ENCODE measurements at places on chromosomes 6 and 20.

DNA sequence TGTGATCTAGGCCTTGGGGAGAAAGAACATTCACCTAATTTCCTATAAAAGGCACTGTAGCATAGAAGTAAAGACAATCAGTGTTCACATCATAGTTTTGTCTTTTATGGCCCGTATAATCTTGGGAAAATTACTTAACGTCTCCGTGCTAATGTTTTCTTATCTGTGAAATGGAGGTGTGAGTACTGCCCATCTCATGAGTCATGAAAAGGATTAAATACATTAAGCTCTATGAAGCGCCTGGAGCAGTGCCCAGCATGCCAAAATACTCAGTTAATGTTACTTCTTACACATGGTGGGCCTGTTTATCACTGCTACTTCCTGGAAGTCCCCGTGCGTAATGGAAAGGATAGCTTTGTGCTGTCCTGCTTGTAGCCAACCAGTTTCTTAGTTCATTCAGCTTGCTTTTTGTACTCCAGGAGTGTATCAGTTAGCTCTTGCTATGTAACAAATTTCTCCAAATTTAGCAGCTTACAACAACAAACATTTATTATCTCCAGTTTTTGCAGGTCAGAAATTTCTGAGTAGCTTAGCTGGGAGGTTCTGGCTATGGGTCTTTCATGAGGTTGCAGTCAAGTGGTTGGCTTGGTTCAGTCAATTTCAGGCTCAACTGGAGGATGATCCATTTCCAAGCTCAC lies 103.6 kb upstream of the BMP2 start:
- DNase-seq, result no peak

GRCh38 chr20:54476169-54477009 lies 996 bp downstream of the DOK5 start:
- no peak for DNase-seq

DNA sequence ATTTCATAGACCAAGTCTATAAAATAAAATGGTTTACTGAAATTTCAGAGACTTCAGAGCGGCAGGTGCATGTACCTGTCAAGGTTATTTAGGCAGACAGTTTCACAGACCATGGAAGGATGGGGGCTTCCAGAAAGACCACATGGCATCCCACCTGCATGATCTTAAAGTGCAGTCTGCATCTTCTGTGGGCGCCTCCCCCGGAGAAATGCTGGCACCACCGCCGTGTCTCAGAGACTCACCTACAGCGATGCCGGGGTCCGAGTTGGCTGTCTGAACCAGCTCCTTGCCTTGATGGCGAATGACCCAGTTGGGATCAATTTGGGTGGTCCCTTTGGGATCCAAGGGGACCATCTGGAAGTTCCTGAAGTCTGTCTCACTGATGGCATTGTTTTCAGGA lies 30.6 kb downstream of the THBS2 start:
- no peak for DNase-seq

DNA sequence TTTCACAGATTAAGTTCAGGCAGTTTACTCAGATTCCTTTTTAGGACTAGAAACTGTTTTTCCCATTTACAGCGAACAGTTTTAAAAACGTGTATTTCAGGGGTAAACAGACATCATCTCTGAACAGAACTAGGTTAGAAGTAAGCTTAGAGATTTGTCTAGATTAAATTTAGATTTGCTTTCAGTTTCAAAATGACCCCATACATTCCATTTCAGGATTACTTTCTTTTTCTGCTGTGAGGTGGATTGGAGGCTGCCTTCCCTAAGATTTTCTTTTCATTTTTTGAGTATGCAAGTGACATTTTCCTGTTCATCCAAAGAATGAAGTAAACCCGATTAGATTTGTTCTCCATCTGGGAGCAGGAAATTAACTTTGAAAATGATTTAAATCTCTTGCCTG lies 747.2 kb downstream of the KHDRBS2 start:
- no peak for DNase-seq

GRCh38 chr6:24931296-24931695 lies 4.5 kb downstream of the RIPOR2 start:
- no peak for DNase-seq

DNA sequence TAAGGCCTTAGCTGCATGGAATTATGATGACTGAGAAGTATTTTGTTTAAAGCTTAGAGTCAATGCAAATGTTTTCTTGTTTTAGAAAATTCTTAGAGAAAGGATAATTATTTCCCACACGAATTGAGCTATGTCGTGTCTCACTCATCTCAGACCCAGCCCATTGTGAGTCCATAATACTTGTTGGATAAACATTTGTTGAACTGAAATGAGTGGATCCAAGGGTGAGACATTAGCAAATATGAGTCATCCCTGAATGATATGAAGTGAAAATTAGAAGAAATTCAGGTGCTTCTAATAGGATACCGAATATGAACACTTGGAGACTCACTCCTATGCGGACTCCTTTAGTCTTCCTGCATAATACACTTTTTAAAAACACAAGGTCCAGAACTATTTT lies 41.6 kb upstream of the ARMC2 start:
- no peak for DNase-seq

DNA sequence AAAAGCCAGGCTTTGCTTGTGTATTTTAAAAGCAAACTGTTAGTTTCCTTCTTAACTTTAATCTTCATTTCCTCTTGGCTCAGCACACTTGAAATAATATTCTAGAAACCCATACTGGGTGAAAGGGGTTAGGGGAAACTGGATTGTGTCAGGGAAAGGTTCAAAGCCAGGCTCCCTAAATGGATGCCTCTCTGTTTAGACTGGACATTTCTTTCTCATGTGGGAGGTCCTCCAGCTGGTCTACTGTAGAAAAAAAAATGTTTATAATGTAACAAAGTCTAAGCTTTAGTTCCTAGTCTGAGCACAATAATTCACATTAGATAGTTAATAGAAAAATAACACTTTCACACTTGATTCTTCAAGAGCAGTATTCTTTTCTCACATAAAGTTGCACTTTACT lies 89.0 kb upstream of the AKIRIN2 start:
- DNase-seq, result no peak

DNA sequence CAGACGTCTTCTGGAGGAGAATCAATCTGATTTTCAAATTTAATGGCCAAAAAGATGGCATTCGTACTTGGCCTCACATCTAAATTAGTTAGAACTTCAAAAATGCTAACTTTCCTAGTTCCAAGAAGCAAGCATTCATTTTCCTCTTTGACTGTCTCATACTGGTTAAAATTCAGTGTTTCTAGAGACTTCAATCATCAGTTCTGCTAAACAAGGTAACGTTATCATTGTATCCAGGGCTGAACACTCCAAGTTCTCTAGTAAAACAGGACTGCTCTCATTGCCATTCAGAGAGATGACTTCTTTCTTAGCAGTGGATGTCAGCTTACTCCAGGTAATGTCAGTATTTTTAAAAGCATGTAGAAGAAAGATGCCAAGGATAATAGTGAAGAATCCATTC lies 34.6 kb upstream of the ENTPD6 start:
- DNase-seq, result no peak

DNA sequence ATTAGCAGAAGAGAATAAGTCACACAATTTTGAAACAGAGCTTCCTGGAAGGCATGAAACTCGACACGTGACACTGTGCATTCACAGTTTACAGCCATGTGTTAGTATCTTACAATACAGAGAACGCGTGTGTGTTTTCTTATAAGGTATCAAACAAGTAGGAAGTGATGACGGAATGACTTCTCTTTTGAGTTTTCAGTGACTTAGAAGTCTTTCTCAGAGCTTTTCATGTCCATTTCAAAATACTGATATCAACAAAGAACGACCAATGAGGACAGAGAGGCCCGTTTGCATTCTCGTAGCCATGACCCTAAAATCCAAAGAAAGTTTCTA lies 36.6 kb upstream of the DUSP22 start:
- DNase-seq, result no peak

Data from activated T-cell treated with anti-CD3 and anti-CD28 coated beads, Interleukin-2, amount 50 U/mL, for 1 hour (primary cell).